Prostate gland (tissue), 2 donors: ENCODE measurements at places on chromosomes 16 and 17.

DNA sequence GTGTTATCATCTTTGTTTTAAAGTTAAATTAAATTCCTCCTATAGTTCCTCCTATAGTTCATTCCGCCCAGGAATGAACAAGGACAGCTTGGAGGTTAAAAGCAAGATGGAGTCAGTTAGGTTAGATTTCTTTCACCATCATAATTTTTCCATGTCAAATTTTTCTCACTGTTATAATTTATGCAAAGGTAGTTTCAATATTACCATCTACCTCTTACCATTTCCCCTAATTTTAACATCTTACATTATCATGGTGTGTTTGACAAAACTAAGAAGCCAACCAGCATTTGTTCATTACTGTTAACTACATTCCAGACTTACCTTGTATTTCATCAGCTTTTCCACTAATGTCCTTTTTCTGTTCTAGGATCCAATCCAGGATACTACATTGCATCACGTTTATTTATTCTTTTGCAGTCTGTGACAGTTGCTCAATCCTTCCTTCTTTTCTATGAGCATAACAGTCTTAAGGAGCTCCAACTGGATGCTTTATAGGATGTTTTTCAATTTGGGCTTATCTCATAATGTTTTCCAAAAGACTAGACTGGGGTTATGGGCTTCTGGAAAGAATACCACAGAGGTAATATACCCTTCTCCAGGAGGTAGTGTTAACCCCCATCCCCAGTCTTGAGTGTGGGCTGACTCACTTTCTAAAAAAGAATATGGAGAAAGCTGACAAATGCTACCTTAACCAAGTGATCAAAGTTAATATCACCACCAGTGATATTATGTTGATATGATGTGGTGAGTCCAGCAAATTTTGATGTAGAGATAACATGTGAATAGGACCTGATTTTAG lies 158.5 kb downstream of the PPM1E start:
- DNase-seq = no peak

DNA sequence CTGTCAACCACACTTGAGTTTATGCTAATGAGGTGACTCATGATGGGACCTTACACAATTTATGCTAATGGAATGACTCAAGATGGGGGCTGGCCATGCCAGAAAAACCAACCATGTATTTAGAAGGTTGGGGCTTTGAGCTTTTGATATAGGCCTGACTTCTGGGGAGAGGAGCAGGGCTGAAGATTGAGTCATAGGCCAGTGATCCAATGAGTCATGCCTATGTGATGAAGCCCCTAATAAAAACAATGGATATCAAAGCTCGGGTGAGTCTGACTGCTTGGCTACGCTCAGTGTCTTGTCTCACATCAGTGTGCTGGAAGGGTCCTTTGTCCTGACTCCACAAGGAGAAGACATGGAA lies 7.3 kb downstream of the MFSD6L start:
- no peak for DNase-seq

GRCh38 chr17:39553341-39553945 lies 54.3 kb downstream of the NEUROD2 start:
- no peak for DNase-seq

DNA sequence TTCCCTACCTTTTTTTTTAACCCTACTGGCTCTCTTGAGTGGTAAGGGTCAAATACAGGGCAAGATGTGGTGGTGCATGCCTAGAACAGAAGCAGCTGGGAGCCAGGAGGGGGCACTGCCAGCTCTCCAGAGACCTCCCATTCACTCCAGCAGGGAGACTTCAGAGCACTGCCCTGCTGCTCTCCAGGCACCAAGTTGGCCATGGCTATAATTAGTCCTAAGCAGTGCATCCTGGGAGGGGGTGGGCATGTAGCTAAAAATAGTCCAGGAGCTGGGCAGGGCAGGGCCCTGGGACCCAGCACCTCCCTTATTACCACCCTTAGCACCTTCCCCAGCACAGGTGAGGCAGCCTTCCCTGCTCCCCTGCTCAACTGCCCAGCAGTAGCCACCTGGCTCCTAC lies 3.5 kb downstream of the CORO6 start:
- no peak for DNase-seq

DNA sequence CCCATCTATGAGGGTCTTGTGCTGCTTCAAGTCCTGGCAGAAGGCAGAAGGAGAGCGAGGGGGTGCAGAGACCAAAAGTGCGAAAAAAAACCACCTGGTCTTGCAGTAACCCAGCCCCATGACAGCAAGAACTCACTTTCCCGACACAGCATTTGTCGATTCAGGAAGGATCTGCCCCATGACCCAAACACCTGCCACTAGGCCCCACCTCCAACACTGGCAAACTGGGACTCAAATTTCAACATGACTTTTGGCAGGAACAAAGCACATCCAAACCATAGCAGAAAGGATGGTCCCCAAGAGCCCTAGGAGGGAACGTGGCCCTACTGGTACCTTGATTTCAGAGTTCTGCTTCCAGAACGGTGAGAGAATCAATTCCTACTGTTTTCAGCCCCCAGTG lies 34.7 kb upstream of the KLHDC4 start:
- no peak for DNase-seq
